Activated CD8-positive, alpha-beta T cell treated with anti-CD3 and anti-CD28 coated beads for 36 hours (primary cell): ENCODE measurements at places on chromosomes 11 and 22.

- DNase-seq: no peak
Measured at GRCh38 chr11:90318651-90319050, 95.8 kb upstream of the CHORDC1 start.

DNA sequence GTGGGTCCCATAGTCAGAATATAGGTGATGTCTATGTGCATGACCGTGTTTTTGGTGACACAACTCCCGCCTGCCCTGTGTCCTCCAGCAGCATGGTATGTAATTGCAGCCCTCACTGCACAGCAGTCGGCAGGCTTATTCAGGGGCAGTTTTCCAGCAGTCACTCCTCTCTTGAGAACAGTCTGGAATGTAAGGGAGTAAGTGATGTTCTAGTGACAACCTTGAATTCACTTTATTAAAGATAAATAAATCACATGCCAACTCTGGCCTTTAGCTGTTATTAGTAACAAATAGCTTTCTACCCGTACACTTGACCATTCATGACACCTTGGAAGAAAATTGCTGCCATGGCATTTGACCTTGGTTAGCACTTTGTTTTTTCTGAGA lies 27.9 kb downstream of the ZNRF3 start:
- DNase-seq: no peak

DNA sequence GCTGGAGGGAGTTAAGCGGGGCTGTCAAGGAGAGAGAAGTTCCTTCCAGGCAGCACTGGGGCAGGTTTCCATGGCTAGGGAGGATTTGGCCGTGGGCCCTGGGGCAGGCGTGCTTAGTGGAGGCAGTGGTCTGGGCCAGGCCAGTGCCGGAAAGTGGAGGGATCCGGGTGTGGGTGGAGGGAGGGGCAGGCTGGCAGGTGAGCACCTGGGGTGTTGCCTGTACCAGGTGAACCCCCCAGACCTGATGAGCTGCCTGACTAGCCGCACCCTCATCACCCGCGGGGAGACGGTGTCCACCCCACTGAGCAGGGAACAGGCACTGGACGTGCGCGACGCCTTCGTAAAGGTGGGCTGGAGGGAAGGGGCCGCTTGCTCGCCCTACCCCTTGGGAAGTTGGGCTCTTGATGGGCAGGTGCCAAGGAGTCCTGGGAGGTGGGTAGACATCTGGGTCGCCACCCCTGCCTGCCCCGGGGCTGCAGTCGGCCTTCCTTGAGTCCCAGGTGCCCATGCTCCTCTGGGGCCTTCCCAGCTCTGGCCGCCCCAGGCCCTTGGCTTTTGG lies 32.0 kb downstream of the MYO7A start:
- no peak for DNase-seq

GRCh38 chr22:28268171-28268570 lies 349.1 kb upstream of the PITPNB start:
- no peak for DNase-seq

DNA sequence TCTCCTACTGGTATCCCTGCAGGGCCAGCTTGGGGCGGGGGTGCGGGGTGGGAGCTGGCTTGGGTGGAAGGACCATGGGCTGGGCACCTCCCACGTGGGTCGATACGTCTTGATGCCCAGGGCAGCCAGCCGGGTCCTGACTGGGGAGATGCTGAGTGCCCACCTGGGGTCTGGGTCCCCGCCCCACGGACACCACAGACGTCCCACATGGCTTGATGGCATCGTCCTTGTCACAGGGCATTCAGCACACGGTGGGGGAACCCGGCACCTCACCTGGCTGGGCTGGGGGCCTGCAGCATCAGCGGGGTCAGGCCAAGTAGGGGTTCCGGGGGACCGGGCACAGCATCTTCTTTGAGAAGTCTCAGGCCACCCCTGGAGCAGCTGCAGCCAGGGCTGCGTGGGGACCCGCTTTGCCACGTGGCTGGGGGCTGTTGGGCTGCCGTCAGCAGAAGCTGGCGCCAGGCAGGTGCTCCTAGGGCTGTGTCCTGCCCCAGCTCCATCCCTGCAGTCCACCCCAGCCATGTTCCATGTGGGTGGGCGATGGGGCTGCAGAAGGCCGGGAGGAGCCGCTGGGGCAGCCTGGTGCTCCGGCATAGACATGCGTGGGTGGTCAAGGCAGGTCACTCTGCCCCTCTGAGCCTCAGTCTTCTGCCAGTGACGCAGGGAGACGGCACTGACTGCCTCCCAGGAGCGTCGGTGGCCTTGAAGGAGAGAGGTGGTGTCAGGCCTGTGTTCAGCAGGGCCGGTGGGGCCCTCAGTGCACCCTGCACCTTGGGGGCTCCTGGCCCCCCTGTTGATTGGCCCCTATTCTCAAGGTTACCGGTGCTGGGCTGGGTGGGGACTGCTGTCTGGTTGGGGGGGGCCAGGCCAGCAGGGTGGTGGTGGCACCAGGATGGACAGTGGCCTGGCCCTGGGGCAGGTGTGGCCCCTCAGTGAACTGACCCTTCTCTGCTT lies 8.4 kb downstream of the SELENOO start:
- no peak for DNase-seq

GRCh38 chr11:34345991-34346480 lies 11.8 kb downstream of the ABTB2 start:
- DNase-seq: no peak

GRCh38 chr11:97033178-97033577 lies 643.4 kb downstream of the JRKL start:
- DNase-seq: no peak

DNA sequence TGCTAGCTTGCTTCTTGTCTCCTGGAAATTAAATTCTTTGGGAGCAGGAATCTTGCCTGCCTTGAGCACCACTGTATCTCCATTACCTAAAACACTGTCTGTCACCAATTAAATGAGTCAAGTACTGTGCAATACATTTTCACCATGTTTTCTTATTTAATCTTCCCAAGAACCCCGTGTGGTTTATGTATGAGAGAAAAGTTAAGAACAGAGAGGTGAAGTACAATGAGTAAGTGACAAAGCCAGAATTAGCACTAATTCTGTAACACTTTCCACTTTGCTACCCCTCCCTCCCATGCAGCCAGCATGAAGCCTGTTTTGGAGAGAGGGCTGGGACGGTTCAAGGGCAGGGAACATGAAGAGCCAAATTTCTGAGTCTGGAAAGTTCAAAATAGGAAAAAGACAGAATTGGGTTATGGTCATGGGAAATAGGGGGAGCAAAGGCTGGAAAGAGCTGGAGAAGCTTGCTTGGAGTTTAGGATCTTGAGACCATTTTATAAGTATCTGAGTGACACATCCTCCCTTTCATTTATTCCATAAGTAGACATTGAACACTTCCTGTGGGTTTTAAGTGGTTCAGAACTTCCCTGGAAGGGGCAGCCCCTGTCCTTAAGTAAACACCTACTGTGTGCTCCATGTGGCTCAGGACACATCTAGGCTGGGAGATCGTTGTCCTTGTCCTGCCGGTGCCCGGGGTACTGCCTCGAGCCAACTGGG lies 60.5 kb upstream of the CHST1 start:
- no peak for DNase-seq

DNA sequence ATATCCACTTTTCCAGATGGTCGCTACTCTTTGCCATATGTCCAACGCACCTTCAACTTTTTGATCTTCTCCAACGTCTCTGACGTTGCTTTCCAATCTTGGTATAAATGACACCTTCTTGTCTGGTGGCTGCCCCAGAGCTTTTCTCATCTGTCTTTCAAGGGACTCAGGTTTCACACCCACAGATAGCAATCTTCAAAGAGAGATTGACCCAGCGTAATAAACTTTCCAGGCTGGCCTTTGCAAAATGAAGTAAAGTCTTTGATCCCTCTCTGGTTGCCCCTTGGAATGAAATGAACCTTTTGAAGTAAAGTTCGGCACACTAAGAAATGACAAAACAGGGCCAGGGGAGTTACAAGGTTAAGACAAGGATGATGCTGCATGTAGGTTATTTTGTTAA lies 138.4 kb upstream of the BDNF start:
- DNase-seq: no peak

- DNase-seq: no peak
Measured at GRCh38 chr22:20401376-20402014, 7.5 kb downstream of the ZNF74 start.

GRCh38 chr11:117458275-117459122 lies 130.8 kb downstream of the CEP164 start:
- peak; percentile 67 for DNase-seq

- no peak for DNase-seq
Measured at GRCh38 chr11:81913793-81914192, 819.9 kb downstream of the FAM181B start.

DNA sequence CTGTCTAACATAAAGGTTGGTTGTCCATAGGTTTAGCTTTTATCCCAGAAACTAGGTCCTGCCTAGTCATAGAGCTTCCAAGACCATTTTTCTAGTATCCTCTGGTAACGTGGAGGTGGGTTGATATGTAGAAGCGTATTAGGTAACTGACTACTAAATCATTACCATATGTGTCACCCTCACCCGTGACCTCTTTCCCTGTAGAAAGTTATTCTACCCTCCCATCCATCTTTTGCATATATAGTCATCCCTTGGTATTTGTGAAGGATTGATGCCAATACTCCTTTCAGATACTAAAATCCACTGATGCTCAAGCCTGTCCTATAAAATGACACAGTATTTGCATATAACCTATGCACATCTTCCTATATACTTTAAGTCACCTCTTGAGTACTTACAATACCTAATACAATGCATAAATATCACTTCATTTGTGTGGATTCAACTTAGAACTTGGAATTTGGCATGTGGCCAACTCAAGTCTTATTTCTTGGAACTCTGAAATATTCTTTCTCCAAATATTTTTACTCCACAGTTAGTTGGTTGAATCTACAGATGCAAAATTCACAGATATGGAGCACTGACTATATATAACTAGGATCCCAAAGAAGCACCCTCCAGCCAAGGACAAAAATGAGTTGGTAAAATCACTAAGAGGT lies 497.0 kb upstream of the TENM4 start:
- no peak for DNase-seq

DNA sequence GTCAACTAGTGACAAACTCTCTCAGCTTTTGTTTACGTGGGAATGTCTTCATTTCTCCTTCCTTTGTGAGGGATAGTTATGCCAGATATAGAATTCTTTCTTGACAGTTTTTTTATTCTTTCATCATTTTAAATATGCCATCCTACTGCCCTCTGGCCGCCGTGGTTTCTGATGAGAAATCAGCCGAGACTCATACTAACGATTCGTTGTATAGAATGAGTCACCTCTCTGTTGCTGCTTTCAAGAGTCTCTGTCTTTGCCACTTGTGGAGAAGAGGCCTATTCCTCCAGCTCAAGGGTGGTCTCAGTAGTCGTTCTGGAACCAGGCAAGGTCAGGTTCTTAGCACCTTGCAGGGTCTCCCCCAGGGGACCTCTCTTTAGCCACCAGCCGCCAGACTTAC lies 8.0 kb downstream of the MYO7A start:
- DNase-seq: peak; percentile 47

- DNase-seq: no peak
Measured at GRCh38 chr22:50261615-50262459, at the start of gene MAPK12. Gene MAPK12, minus strand, starts transcription at chr22:50261683. Its CDS starts 174 bp downstream, at chr22:50261509.

DNA sequence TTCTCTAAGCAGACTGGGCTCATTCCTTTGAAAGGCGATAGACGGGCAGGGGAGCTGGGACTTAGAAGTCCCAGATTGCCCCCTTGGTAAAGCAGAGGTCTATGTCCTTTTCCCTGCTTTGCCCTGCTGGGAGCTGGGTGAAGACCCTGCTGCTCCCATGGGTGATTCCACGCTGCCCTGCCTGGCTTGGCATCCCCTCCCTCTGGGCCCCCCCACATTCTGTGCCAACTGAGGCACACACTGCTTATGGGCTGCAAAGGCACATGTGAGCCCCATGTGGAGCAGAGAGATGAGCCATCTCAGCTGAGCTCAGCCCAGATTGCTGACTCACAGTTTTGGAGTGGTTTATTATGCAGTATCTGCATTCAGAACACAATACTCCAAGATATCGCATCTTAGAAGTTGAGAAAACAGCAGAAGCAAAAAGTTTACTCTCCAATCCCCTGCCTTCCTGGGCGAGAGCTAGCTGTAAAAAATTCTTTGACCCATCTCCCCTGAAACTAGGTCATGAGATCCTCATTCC lies 127.2 kb downstream of the ST3GAL4 start:
- DNase-seq: no peak

DNA sequence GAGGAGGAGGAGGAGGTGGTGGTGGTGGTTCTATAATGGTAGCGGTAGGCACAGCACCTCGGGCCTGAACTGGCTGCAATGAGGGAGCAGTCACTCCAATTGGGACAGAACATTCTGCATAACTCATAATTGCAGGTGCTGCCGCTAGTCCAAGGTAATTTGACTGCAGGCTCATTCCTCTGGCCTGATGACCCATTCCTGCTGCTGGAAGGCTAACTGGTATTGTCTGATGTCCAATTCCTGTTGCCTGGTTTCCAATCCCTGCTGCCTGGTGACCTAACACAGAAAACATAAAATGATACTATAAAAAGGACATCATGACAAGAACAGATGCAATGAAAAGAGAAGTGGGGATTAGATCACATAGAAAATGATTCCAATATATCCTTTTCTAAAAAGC lies 7.9 kb upstream of the AGBL2 start:
- no peak for DNase-seq

- no peak for DNase-seq
Measured at GRCh38 chr11:14308897-14309387, 50.0 kb downstream of the RRAS2 start.

GRCh38 chr11:113389272-113389671 lies 1.7 kb downstream of the ANKK1 start:
- DNase-seq: no peak

DNA sequence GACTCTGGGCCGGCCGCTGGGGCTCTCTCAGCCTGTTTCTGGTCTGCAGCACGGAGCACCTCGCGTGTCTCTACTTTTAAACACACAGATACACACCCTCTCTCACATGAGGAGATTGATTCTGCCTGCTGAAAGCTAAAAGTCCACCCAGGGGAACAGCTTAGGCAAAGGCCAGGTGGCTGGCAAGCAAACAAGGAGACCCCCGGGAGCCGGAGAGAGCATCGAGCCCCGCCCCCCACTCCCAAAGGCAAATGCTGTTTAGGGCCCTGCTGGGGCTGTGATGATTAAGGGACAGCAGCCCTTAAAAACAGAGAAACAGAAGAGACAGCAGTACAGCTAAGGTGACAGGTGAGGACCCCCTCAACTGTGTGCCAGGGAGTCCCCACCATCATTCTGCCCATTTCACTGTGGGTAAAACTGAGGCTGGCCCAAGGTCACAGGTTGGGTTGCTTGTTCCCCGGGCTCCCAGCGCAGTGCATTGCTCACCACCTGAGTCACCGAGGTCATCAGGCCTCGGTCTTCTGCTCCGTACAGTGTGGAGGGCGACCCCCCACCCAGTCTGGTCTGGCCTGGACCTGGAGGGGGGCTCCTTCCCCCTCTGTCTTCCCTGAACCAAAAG lies 6.8 kb downstream of the CABP7 start:
- DNase-seq: no peak

DNA sequence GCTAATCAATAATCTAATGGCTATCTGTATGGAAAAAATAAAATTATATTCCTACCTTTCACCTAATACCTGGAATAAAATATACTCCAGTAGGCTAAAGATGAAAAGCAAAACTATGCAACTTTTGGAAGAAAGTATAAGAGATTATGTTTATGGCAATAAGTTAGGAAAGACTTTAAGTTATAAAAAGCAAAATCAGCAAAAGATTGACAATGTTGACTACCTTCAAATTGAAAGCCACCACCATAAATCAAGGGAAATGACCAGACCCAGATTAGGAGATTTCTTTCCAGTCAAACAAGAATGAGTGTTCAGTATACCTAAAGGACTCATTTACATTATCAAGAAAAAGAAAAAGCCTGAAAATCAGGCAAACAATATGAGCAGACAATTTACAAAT lies 159.1 kb upstream of the ZBED5 start:
- DNase-seq: no peak

- DNase-seq: peak; percentile 74
Measured at GRCh38 chr11:1652771-1653540, 23.4 kb downstream of the KRTAP5-5 start.

GRCh38 chr11:101444164-101444563 lies 139.6 kb downstream of the TRPC6 start:
- no peak for DNase-seq

- no peak for DNase-seq
Measured at GRCh38 chr11:76266286-76267100, 60.2 kb upstream of the WNT11 start.
